Heart left ventricle (tissue), 16 donors: ENCODE measurements at places on chromosomes 13 and 19. TPM values are rescaled to one million over a fixed set of nuclear protein-coding genes. Genes with fewer than 3 reads are reported as not detected.

The MRPS31 gene
- total RNA-seq, result 29.6 TPM

The B3GNT8 gene
- 7.3 TPM for total RNA-seq

DNA sequence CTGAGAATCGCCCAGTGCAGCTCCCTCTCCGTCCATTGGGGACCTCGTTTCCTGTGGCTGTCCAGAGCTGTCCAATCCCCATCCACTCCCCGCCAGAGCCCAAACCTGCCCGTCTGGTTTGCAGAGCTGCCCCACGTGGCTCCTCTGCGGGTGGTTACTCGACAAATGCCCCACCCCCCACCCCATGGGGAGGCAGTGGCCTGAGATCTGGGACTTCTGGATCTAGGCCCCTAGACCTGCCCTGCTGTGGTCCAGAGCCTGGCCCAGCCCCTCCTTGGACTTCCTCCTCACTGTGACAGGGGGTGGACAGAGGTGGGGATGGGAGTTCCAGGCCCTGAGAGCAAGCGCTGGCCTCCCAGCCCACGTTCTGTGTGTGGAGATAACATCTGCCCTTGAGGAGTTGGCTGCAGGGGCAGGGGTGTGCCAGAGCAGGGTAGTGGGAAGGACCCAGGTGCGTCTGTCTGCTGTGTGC, 29.1 kb downstream of the PAK4 start:
- no peak overlapping the region for H3K27ac ChIP-seq
- no peaks in the 10 kb centered on the region for H3K27me3 ChIP-seq
- no peak overlapping the region for H3K4me3 ChIP-seq
- DNase-seq, result no peak
- H3K4me1 ChIP-seq, result peaks cover 24% of the 10 kb centered on the region

DNA sequence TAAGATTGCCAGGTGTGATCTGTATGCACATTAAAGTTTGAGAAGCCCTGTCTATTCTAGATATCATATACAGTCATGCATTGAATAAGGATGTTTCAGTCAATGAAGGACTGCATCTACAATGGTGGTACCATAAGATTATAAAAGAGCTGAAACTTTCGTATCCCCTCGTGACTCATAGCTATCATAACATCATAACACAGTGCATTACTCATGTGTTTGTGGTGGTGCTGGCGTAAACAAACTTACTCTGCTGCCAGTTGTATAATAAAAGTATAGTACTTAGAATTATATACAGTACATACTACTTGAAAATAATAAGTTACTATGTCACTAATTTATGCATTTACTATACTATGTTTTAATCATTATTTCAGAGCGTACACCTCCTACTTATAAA, 489.3 kb downstream of the GPC6 start:
- no peaks in the 10 kb centered on the region for H3K4me1 ChIP-seq
- no peaks in the 10 kb centered on the region for H3K36me3 ChIP-seq
- no peaks in the 10 kb centered on the region for H3K27me3 ChIP-seq
- no peak overlapping the region for H3K27ac ChIP-seq
- H3K4me3 ChIP-seq, result no peak overlapping the region

DNA sequence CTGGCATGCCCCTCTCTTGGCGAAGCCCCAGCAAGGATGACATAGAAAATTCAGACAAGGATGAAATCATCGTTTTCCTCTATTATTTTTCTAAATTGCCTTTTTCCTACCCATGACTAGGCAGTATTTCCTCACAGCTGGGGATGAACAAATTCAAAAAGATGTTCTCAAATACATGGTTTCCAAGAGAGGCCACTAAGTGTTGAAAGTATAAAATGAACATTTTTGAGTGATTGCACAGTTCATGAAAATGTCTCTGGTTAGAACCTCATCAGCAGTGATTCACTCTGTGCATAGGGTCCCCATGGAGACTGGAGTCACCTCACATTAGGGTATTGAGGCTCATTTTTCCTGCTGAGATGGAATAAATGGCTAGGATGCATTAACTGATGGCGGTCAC, 373.7 kb downstream of the DNAJC15 start:
- H3K4me3 ChIP-seq, result no peak overlapping the region
- no peaks in the 10 kb centered on the region for H3K4me1 ChIP-seq
- DNase-seq, result no peak

The CERS1 gene
- total RNA-seq, result 2.1 TPM

DNA sequence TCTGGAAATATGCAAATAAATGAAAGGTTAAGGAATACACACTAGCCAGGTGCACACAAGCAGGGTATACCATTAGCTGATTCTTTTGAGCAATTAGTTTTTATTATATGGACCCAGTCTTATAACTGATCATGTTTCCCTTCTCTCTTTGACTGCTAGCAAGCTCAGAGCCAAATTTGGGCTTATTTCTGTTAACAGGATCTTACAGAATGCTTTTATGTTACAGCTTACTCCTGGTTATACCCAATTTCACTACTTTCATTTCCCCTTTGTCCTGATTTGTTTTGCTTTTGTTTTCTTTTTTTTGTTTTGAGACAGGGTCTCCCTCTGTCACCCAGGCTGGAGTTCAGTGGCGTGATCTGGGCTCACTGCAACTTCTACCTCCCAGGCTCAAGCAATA, 12.9 kb upstream of the TPT1 start:
- peaks cover 84% of the 10 kb centered on the region for H3K36me3 ChIP-seq
- no peak overlapping the region for H3K4me3 ChIP-seq
- H3K4me1 ChIP-seq, result no peaks in the 10 kb centered on the region
- no peak overlapping the region for H3K27ac ChIP-seq

GRCh38 chr19:11420429-11421370, 1.6 kb upstream of the RGL3 start:
- peaks cover 26% of the 10 kb centered on the region for H3K4me1 ChIP-seq
- H3K36me3 ChIP-seq, result no peaks in the 10 kb centered on the region

GRCh38 chr13:89862691-89863036, 1484.8 kb upstream of the MIR17HG start:
- no peak overlapping the region for H3K4me3 ChIP-seq
- no peaks in the 10 kb centered on the region for H3K4me1 ChIP-seq
- no peak for DNase-seq
- no peaks in the 10 kb centered on the region for H3K36me3 ChIP-seq
- H3K27ac ChIP-seq, result no peak overlapping the region

The ZNF570 gene
- 7.0 TPM for total RNA-seq

DNA sequence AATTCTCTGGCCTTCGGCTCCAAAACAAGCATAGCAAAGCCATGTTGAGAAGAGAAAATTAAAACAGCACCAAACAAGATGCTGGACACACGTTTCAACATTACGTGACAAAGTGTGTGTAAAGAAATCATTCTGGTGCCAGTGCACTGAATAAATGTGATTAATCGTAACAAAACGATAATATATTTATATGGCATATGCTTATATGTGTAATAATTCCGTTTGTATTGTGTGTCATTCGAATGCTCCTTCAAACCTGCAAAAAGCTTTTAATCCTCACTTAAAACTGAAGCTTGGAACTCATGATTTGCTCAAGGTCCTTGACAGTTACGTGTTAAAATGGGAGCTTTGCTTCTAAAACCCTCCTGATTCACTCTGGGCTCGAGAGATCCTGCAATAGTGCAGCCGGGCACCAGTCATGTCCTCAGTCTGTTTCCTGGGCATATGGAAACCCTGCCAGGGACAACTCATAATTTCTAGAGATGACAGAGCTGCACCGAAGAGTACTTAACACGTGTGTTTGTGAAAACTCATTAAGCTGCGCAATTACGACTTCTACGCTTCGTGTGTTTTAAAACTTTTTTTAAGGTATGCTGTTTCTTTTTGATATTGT, 731 bp upstream of the AKAP8L start:
- peak; percentile 3 for DNase-seq
- no peak overlapping the region for H3K27ac ChIP-seq
- peak overlapping the region; percentile 72 for H3K4me3 ChIP-seq
- no peaks in the 10 kb centered on the region for H3K27me3 ChIP-seq

- no peak for DNase-seq
- no peaks in the 10 kb centered on the region for H3K36me3 ChIP-seq
- H3K27ac ChIP-seq, result no peak overlapping the region
These were observed 15.6 kb upstream of the DCUN1D2 start for GRCh38 chr13:113506025-113506685.

DNA sequence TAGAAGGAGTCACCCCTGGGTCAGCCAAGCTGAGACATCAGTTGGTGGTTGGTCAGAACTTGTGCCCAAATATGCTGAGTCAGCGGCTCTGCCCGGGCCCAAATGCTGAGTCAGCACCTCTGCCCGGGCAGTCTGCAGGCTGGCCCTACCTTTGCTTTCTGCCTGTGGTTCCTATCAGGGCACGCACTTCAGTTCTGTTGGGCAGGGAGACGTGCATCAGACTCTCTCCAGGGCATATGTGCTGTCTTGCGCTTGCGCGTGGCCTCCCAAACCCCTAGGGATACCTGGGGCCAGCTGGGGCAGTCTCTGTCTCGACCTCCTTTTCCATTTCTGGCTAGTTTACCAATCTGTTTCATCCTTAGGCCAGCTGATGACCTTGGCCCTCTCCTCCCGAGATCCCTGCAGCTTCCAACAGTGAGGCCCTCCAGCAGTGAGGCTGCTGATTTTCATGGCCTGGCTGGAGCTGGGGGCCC, 24.4 kb upstream of the LDLR start:
- no peak for DNase-seq
- no peak overlapping the region for H3K4me3 ChIP-seq
- no peak overlapping the region for H3K27ac ChIP-seq
- no peaks in the 10 kb centered on the region for H3K27me3 ChIP-seq

DNA sequence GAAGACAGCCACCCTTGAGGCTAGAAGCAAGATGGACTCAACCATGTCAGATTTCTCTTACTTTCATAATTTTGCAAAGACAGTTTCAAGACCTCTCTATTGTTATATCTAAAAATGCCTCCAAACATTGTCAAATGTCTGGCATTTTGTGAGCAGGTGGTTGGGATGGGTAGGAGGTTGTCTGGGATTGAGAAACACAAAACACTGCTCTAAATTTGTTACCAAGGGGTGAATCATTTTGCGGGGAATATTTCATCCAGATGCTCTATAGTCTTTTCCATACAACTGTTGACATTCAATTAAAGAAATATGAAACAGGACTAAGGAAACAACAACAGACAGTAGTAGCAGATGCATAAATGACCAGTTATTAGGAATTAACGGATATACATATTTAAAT, 208.2 kb downstream of the ITGBL1 start:
- no peak for DNase-seq
- no peaks in the 10 kb centered on the region for H3K36me3 ChIP-seq
- H3K27me3 ChIP-seq, result no peaks in the 10 kb centered on the region
- H3K4me1 ChIP-seq, result no peaks in the 10 kb centered on the region
- H3K27ac ChIP-seq, result no peak overlapping the region

The PNMA8C gene
- not detected for total RNA-seq

The DGKH gene
- total RNA-seq, result 8.8 TPM

The NAT14 gene
- total RNA-seq, result 8.3 TPM

The CRX gene
- total RNA-seq, result not detected

DNA sequence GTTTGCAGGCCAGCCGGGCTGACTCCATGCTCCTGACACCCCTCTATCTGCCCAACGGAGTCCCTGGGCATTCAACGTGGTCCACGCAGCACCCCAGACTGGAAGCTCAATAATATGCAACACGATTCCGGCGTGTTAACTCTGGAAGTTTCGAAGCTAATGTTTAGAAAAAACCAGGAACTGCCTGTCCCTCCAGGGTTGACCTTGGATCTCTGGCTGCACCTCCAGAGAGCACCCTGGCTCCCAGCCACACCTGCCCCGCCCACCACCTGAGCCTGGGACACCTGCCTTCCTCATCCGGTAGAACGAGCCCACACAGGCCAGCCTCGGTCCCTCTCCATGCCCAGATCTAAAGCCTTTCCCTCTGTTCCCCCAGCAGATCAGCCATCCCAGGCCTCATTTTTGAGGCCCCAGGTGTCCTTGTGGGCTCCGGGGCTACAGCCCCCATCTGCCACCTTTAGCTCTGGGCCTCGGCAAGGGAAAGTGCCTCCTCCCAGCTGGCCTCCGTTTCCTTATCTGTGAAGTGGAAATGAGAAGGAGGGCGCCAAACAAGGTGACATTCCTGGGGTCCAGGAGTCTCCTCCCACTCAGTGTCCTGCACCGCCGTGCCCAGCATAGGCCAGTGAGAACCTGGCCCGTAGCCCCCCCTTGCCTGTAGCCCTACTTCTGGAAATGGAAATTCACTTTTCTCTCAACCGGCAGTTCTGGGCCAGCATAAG, 38.7 kb downstream of the KLF2 start:
- H3K27ac ChIP-seq, result no peak overlapping the region
- H3K27me3 ChIP-seq, result no peaks in the 10 kb centered on the region
- H3K4me1 ChIP-seq, result peaks cover 5% of the 10 kb centered on the region
- no peak for DNase-seq
- no peak overlapping the region for H3K4me3 ChIP-seq

DNA sequence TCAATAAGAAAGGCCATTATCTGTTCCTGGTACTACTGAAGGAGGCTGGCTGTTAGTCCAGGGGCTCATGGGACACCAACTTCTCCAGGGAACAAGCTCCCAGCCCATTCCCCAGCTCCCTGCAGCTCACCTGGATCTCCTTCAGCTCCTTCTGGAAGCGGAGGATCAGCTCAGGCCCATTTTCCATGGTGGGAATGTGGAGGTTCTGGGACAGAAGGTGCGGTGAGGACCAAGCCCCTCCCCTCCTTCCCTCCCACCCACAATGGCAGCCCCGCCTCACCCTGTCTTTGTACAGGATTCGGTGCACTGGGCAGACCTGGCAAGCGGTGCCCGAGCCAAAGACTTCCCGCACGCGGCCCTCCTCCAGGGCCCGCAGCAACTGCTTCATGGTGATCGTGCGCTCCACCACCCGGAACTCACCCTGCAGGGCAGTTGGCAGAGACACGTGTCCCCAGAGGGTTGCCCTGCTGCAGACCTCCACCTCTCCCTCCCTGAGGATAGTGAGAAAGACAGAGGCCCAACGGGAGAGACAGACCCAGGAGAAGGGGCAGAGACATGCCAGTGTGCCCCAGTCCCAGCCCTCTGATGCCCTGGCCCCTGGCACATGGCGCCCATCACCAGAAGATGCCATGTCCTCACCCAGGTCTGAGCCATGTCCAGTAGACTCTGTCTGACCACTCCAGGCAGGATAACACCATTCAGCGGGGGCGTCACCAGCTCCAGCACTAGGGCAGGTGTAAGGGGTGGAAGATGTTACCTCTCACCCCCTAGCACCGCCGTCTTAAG, 14.3 kb downstream of the BCAT2 start:
- H3K4me3 ChIP-seq, result no peak overlapping the region
- H3K27ac ChIP-seq, result peak overlapping the region; percentile 81
- peaks cover 5% of the 10 kb centered on the region for H3K36me3 ChIP-seq
- H3K27me3 ChIP-seq, result no peaks in the 10 kb centered on the region
- no peaks in the 10 kb centered on the region for H3K4me1 ChIP-seq

The SERPINE3 gene
- not detected for total RNA-seq

- peaks cover 11% of the 10 kb centered on the region for H3K4me1 ChIP-seq
- no peak overlapping the region for H3K27ac ChIP-seq
- H3K4me3 ChIP-seq, result no peak overlapping the region
- no peaks in the 10 kb centered on the region for H3K27me3 ChIP-seq
These were observed 15.0 kb downstream of the HAS1 start for GRCh38 chr19:51708811-51709210.

DNA sequence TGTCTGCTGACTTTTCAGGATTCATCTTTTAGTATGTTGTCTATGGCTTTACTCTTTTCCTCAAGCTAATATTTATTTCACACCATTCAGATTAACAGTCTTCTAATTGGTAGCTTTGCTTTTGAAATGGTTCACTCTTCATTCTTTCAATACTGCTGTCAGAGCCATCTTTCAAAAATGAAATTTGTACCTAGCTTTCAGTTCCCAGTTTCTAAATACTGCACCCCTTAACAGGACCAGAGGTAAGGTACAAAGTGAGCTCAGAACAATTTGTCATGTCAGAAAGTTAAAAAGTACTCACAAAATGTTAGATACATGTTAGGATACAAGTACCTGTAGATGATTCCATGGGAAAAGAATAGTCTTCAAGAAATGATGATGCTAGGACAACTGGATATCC, 83.0 kb downstream of the FNDC3A start:
- H3K27ac ChIP-seq, result no peak overlapping the region
- no peak overlapping the region for H3K4me3 ChIP-seq
- DNase-seq, result no peak
- H3K4me1 ChIP-seq, result no peaks in the 10 kb centered on the region
- no peaks in the 10 kb centered on the region for H3K27me3 ChIP-seq

The ZNF681 gene
- total RNA-seq, result 1.0 TPM
